Smooth muscle cell of the brain vasculature (primary cell): ENCODE measurements at places on chromosomes 2 and 18.

DNA sequence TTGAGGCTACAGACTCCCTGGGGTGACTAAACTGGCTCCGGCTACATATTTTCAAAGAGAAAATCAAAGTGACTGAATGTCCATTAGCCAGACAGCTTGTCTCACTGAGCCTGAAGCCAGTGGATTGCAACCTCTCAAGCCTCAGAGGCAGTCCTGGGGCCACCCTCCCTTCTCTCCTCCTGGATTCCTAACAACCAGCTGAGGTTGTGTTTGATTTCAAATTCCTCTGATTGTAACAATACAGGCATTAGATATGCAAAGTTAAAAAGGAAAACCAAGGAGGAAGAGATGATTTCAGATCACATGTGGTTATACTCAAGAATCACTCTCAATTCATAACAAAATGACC lies 101.0 kb upstream of the LMAN1 start:
- no peak for DNase-seq

- DNase-seq, result no peak
These were observed 67.2 kb downstream of the UGGT1 start for GRCh38 chr2:128158176-128158575.

DNA sequence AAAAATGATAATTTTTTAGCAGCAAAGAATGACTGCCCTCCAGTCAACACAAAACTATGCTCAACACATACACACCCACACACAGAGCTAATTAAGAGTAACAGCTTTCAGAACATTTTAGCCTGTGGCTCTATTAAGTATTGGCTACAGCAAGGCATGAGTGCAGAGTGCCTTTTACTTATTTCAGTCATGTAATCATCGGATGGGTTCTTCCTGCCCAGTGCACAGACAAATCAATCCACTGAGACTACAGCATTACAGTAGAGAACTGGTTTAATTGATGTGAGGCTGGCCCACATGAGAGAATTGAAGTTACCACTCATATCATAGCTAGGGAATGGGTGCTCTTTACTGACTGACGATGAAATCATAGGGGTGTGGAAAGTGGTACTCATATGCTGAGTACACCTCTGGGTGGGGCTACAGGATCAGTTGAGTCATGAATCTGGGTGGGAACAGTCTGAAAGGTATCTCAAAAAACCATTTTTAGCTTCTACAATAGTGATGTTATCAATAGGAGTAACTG lies 241.0 kb downstream of the FSIP2 start:
- DNase-seq, result no peak

- no peak for DNase-seq
These were observed 16.6 kb downstream of the INPP5D start for GRCh38 chr2:233076749-233077148.
